ENCODE measurements at places on chromosomes 4 and X. TPM values are rescaled to one million over a fixed set of nuclear protein-coding genes. Genes with fewer than 3 reads are reported as not detected.

- no peak for DNase-seq
Measured at GRCh38 chrX:2486476-2487133, 14.2 kb downstream of the DHRSX start.

Gene F8A3
- total RNA-seq = 5.2 TPM

Gene NR3C2
- 0.30 TPM for total RNA-seq

GRCh38 chr4:1864076-1865008 is 6.9 kb upstream of the NSD2 start:
- peak; percentile 78 for DNase-seq

Gene KLF8
- 2.2 TPM for total RNA-seq

DNA sequence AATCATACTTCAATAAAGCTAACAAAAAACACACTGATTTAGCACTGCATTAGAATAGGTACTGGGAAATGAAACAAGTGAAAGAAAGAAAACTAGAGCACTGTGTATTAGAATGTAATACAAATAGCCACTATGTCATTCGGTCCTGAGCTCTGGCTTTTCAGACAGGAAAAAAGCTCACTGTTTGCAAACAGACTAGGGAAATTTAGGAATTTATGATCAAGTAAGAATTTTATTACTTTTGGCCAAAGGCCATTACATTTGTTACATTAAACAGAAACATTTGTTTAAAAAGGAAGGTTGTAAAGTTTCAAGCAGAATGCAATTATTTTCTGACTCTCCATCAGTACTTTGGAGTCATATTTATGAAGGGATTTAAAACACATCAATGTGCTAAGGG is 68.7 kb downstream of the KLHL8 start:
- DNase-seq = no peak

GRCh38 chr4:60589425-60589824 is 610.7 kb upstream of the ADGRL3 start:
- DNase-seq = no peak

Gene PWWP3B
- total RNA-seq = 1.0 TPM

All from neural crest cell (in vitro differentiated cells).